ENCODE measurements at places on chromosomes 4 and X. TPM values are rescaled to one million over a fixed set of nuclear protein-coding genes. Genes with fewer than 3 reads are reported as not detected.

CXCL10 gene
- 0.51 TPM for total RNA-seq

MUC7 gene
- total RNA-seq, result not detected

- no peak for DNase-seq
Observed at GRCh38 chr4:35939751-35940150, 304.6 kb downstream of the ARAP2 start.

DNA sequence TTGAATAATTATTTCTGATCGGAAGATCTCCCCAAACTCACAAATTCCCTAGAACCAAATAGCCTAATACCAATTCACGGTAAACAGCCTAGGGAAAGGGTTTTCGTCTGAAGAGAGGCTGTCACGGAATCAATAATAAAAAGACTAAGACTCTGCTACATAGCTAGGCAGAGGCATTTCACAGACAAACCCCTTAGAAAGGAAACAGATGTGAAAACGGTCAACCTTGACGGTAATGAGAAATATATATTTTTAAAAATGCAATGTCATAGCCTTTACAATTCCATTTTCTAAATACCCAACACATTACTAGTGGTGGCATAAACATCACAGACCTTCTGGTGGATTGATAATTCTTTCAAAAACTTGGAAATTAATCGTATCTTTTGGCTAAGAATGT lies 28.4 kb downstream of the PROM1 start:
- DNase-seq, result no peak

DNA sequence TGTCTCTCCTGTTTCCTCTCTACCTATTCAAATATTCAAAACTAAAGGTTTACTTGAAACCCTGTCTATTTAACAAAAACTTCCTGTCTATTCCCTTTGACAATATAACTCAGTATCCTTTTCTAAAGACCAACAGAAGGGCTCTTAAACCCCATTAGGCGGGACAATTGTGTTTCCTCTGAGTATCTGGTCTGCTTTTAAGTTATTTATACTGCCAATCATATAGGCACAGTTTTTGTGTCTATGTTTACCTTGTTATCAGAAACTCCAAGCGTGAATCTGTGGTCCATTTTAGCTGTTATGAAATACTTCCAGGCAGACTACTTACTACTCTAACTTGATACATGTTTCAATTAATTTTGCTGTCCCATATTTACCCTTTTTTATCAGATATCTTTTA lies 350.0 kb upstream of the CTSO start:
- no peak for DNase-seq

DNA sequence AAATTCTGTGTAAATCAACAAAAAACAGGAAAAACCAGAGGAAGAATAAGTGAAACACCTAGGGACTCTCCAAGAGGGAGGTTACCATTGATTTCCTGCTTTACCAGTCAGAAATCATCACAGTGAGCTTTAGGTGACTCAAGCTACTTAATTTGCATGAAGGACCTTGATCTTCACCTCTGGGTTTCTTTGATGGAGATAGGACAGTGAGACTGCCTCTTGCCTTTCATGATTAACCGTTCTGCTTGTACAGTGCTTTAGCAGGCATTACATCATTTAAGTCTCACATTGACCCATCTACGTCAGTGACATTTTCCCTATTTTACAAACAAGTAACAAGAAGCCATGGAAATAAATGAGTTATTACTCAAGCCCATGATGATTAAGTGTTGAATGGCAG lies 3.4 kb upstream of the GK start:
- no peak for DNase-seq

GRCh38 chr4:183364025-183364424 lies 41.8 kb upstream of the CLDN24 start:
- DNase-seq, result no peak

DNA sequence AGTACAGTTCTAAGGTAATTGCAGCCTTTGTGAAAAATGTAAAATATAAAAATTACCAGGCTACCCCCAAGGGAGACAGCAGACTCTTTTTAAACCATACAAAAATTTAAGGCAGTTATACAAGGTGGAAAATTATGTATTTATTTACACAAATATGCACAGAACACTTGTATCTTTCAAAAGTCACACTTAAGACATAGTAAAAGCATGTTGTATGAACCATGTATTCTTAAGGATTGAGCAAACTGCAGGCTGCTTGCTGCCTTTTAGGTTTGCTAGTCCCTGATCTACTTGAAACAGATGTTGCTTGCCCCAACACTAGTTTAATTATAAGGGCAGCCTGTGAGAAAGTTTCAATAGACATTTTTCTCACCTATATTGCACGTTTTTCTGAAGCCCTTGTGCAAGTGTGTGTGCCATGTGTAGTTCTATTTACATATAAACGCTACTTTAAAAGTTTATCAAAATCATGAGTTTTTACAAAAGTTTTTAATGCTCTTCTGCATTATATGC lies 72.8 kb downstream of the PRSS12 start:
- DNase-seq, result no peak
